Activated T-helper 1 cell treated with Interleukin-2 at 50 U/mL for 16 hours (primary cell): ENCODE measurements at places on chromosomes 2 and 18.

GRCh38 chr2:203886661-203887151 lies 19.1 kb downstream of the CTLA4 start:
- DNase-seq = no peak

GRCh38 chr2:167332358-167332757 lies 444.1 kb downstream of the XIRP2 start:
- DNase-seq = no peak

DNA sequence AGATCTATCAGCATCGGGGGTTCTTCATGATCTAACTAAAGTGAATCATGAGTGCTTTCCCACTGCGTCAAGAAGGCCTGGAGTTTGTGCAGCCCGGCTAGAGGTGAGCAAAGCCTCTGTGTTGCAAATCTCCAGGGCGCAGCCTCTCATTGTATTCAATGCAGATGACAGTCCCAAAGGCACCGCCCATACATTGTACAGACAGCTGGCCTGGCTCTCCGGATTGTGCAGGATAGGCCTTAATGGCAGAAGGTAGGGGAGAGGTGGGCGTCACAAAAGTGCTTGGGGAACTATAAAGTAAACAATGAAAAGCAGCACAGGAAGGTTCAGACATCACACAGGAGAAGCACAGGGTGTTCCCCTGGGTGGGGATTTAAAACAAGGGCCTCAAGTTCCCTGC lies 907 bp upstream of the GYPC start:
- no peak for DNase-seq

DNA sequence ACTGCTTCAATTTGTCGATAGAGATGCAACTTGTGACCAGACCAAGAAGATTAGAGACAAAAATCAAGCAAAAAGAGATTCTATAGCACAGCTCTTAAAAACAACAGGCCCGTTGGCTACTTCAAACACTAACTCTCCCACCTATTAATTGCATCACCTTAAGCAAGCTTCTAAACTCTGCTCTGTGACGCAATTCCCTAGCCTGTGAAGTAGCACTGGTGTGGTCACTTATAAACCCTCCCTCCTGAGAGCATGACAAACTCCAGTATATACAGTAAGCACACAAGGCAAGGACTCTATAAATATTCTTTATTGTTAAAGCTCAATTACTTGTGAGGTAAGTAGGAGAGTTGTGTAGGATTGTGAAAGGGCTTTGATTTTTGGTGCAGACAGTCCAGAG lies 72.3 kb downstream of the CMPK2 start:
- DNase-seq = no peak

DNA sequence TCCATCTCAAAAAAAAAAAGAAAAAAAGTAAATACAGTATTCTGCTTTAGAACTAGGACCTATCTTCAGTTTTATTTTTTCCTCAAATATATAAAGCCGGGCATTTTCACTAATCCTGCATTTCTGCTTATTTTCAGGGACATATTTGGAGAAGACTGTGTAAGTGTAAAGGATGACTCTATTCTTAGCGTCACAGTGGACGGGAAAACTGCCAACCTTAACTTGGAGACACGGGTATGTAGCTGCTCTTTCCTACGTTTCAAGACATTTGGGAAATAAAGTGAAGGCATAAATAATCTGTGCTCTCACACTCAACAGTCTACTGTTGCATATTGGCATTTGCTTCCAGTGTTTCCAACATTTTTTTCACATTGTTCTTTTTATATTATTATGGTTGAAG lies 3.1 kb upstream of the IAH1 start:
- no peak for DNase-seq

DNA sequence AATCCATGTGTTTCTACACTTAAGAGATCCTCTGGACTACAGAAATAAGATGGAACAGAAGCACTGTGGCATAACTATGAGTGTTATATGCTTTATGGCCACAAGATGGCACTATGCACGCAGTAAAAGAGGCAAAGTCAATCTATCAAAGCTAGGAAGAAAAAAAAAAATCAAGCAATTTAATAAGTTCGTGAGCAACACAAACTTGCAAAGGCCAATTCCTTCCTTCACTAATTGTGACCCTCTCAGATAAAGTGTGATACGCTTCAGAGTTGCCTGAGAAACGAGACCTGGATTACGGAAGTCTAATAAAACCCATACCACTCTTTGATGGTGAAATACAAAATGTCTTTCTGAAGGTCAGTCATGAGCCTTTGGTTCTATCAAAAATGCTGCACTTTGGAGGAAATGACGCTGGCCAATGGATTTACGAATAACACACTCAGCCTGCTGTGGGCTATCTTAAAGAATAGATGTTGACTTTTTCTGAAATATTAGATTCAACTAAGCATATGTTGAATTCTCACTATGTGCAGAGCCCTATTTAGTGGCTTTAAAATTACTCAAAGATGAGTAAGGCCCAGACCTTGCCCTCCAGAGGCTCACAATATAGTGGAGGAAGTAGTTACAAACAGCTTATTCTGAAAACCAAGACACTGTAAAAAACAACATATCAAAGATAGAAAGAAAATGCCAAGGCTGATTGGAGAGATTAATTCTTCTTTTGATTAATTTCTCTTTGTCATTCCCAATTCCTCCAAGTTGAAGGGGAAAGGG lies 35.5 kb upstream of the TTR start:
- DNase-seq = no peak

DNA sequence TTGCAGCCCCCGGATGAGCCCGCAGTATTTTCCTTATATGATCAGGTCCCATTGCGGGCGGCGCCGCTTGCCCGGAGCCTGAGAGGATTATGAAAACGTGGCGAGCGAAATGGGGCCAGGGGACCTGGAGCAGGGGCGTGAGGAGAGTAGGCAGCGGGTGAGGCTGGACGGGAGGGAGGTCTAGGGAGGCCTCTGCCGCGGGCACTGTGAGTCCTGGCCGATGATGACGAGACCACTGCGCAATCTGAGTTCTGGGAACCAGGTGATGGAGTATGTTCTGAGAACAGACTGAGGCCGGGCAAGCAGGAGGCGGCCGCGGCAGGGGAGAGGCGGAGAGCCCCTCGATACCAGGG lies 790 bp upstream of the ACAA2 start:
- DNase-seq = no peak

DNA sequence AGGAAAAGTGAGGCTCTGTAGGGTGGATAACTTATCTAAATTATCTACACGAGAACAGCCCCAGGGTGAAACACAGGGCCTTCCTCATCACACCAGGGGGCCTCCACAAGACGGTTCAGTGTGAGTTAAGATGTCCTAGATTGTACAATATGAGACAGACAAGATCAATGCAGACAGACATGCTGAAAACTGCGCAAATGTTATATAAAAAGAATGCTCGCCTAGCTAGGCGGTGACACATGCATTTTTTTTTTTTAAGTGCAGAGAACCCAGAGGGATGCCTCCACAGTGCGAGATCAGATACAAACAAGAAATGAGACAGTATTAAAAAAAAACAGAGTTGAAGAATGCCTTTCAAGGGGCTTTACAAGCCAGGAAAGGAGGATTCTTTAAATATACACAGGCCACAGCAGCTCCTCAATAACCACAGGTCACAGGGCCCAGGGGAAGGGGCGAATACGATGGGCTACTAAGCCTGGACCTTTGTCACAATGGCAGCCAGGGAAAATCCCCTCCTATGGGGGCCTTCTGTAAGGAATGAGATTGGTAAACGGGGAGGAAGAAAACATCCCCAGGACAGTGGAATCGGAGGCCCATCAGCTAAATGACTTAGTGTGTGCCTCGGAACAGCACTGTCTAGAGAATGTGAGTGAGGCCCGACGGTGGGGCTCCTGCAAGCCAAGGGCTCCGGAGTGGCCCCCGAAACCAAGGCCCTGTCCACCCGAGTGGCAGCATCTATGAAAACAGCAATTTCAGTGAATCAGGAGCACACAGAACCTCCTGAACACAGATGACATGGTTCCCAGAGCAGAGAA lies 48.9 kb downstream of the ADCY3 start:
- DNase-seq = no peak

- no peak for DNase-seq
These were observed 155.4 kb upstream of the FSIP2 start for GRCh38 chr2:185583058-185583816.

- DNase-seq = no peak
These were observed 1296.0 kb upstream of the ZEB2 start for GRCh38 chr2:145815933-145816332.

DNA sequence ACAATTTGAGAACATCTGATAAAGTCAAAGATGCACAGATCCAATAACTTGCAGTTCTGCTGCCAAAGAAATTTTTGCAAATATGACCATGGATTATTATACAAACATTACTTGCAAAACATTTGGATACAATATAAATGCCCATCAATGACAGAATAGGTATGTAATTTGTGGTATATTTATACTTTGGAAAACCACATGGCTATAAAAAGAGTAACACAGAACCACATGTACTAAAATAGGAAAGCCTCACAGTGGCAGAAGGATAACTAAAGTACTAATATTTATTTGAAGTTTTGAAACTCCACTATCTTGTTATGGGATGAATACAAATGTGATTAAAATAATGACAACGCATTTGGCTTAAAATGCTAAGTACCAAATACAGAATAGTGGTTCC lies 51.8 kb upstream of the DNAJC10 start:
- DNase-seq = no peak

DNA sequence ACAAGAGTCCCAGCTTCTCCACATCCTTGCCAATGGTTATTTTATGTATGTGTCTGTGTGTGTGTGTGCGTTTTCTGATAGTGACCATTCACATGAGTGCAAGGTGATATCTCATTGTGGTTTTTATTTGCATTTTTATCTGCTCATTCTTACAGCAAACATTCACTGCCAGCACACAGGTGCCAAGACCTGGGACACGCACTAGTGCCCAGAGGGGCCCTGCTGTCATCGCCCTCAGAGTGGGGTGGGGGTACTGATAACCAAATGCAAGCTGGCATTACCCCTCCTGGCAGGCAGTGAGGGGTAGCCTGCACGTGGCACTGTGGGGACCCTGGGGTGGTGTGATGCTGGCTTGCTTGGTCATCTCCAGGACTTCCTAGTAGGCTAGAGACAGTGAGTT lies 285.4 kb downstream of the LPIN1 start:
- no peak for DNase-seq

DNA sequence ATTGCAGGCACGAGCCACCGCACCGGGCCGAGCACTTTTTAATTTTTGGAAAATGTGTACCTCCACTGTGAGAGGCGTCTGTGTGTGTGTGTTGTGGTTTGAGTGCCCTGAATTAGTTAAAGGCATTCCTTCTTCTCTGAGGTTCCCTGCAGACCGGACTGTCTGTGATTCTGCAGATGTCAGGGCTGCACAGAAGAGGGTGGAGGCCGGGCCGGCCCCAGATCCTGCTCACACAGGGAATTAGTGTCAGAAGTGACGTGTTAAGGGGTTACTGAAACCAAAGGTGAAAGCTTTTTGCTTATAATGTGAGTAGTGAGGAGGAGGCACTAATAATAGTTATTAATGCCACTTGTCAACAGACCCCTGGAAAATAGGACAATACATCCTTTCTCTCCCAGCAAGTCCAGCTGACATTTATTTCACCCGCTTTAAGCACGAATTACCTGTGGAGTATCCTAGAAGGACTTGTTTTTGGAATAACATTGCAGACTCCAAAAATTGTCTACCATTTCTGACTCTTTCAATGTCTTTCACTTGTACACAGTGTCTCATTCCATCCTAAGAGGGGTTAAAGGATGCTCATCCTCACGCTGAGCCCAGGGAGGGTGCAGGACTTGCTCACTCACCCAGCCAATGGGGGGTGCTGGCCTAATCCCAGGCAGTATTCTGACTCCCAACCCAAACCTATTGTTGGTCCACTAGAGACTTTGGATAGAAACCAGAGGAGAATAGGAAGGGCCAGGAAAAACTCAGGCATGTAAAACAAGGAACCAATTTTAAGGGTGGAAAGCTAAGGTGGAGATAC lies 16.2 kb downstream of the ARHGAP25 start:
- DNase-seq = no peak

DNA sequence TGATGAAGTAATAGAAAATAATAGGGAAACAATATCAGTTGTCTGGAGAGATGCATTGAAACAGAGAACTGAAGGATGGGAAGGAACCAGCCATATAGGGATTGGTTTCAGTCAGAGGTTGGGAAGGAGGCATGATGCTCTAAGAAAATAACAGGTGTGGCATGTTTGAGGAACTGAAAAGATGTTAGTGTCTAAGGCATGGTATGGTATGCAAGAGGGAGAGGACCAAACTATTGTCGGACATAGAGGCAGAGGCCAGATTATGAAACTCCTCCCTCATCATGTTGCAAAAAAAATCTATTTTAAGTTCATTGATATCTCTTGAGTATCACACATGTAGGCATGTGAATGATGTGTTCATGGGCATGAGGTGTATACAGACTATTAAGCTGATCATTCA lies 48.9 kb upstream of the EMILIN2 start:
- no peak for DNase-seq

GRCh38 chr2:9149388-9149660 lies 57.3 kb upstream of the ASAP2 start:
- DNase-seq = no peak

- DNase-seq = no peak
These were observed 80.6 kb upstream of the VRK2 start for GRCh38 chr2:57965961-57966360.

DNA sequence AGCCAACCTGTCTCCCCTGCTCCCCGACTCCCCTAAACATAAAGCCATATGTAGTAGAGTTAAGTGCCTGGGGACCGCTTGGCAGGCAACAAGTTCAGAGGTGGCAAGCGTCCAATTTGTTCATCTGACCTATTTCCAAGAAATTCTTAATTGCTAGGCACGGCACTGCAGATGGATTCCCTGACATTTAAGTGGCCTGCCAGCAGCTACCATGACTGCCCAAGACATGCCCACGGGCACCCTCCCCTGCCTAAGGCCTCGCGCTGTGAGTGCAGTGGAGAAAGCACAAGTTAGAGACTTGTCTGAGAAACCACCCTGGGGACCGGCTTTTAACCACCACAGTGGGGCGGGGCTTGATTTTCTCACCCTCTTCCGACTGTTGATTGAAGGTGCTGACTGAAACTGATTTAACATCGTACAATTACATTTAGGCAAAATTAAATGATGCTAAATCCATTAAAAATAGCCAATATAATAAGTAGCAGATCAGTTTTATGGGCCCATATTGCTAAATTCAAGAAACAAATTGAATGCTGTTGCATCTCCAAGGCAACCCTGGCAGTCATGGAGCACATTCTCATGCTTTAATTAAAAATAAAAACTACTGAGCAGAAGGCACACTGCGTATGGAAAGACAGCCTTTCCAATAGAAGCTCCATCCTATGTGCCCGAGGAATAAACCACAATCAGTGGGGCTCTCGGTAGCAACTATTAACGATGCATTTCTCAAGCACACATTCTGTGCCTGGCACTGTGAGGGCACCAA lies 163.6 kb upstream of the ACAA2 start:
- no peak for DNase-seq

DNA sequence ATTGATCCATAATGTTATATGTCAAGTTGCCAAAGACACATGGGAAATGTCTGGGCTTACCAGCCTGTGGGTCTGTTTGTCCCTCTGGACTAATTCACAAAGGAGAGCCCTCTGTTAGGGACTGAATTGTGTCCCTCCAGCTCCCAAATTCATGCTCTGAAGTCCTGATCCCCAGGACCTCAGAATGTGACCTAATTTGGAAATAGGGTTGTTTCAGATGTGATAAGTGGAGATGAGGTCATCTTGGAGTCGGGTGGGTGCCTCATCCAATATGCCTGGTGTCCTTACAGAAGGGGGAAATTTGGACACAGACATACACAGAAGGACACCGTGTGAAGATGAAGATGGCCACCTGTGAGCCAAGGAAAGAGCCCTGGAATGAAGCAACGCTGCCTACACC lies 41.4 kb upstream of the ROCK2 start:
- no peak for DNase-seq

- no peak for DNase-seq
These were observed 190.8 kb downstream of the RTP5 start for GRCh38 chr2:242060212-242060835.
